ENCODE measurements at places on chromosomes 7 and 10. TPM values are rescaled to one million over a fixed set of nuclear protein-coding genes. Genes with fewer than 3 reads are reported as not detected.

AMZ1 gene
- not detected for total RNA-seq

CLRN3 gene
- 50.5 TPM for total RNA-seq

ABCB1 gene
- 82.7 TPM for total RNA-seq

TMEM270 gene
- total RNA-seq, result not detected

GIMAP8 gene
- 2.2 TPM for total RNA-seq

SPAM1 gene
- not detected for total RNA-seq

NMT2 gene
- 38.9 TPM for total RNA-seq

SAMD9 gene
- 16.0 TPM for total RNA-seq

PRTFDC1 gene
- total RNA-seq, result 6.7 TPM

DGKI gene
- not detected for total RNA-seq

PTF1A gene
- total RNA-seq, result not detected

PARG gene
- total RNA-seq, result 30.8 TPM

C10orf62 gene
- total RNA-seq, result not detected

NEUROD6 gene
- total RNA-seq, result not detected

DNA sequence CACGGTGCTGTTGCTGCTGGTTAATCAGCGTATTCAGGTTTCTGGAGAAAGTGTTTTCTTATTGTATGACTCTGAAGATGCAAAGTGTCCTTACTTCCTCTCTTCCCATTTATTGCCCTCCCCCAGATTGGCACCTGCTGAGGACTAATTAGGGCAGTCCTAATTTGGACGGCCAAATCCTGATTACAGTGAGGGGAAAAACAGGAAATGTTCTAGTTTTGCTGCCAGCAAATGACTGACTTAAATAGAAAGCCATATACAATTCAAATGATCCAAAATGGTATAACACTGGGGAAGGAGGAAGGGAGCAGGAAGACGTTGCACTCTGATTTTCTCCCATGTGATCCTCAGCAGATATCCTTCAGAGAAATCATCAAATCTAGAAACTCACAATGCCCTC is 222.4 kb upstream of the LRGUK start:
- DNase-seq, result no peak

DNA sequence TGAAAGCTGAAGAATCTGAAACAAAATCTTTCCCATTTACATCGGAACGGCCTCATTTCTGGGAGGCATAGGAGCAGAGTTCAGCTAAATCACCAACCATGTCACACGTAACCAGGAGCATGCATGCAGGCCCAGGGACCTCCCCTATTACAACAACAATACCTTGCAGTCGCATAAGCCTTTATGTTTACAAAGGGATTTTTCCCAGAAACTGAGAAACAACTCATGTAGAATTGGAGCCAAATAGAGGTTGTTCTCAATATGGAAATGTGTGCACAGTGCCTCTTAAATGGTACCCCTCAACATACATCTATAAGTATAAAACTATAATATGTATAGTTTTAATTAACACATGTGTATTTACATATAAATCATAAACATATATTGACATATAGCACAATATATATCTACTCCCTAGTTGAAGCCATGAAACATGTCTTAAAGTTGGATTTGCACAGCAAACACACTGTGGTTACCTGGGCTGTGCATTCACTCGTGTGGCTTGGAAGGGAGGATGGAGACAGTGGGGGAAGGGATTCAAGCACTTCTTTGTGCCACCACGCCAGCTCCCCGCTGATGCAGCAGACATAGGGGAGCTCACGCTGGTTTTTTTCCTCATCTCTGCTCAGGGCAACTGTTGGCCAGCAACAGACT is 35.0 kb upstream of the DGKI start:
- DNase-seq, result no peak

DNA sequence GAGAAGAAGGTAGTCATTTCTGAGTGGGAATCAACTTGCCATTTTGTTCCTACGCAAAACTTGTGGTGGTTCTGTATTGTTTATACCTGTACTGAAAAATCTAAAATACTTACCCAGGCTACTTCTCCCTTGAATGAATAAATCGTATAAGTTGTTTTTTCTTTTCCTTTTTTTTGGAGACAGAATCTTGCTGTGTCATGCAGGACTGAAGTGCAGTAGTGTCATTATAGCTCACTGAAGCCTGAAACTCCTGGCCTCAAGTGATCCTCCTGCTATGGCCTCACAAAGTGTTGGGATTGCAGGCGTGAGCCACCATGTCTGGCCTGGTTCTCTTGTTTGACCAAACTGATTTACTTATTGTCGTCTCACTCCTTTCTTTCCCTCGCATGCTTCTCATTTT is 27.9 kb downstream of the LUC7L2 start:
- DNase-seq, result no peak

- no peak for DNase-seq
Measured at GRCh38 chr10:131205556-131205955, 106.0 kb downstream of the TCERG1L start.

GRCh38 chr7:20330239-20330927 is at the start of gene ITGB8:
TSS of gene ITGB8 (plus strand) at chr7:20330900. CDS start at chr7:20331807, 907 bp downstream.
- peak; percentile 83 for DNase-seq

GRCh38 chr7:114917211-114917839 is 4.6 kb upstream of the MDFIC start:
- DNase-seq, result no peak

DNA sequence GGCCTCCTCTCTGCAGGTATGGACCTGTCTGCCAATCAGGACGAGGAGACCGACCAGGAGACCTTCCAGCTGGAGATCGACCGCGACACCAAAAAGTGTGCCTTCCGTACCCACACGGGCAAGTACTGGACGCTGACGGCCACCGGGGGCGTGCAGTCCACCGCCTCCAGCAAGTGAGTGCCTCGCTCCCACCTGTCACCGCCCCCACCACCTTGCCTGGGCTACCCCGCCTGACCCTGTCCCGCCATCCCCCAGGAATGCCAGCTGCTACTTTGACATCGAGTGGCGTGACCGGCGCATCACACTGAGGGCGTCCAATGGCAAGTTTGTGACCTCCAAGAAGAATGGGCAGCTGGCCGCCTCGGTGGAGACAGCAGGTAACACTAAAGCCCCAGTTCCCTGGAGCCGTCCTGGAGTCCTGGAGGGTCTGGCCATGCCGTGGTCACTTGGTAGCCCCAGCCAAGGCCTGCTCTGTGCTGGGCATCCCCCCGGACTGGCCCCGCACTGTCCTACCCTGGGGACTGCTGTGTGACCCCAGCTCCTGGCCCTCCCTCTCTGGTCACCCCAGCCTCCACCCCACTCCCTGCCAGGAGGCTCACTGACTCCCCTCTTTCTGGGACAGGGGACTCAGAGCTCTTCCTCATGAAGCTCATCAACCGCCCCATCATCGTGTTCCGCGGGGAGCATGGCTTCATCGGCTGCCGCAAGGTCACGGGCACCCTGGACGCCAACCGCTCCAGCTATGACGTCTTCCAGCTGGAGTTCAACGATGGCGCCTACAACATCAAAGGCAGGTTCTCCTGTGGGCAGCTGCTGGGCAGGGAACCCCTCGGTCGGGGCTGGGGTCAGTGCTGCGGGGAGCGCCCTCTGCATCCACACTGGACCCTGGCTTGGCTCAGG is 178.0 kb downstream of the RNF216 start:
- no peak for DNase-seq

DNA sequence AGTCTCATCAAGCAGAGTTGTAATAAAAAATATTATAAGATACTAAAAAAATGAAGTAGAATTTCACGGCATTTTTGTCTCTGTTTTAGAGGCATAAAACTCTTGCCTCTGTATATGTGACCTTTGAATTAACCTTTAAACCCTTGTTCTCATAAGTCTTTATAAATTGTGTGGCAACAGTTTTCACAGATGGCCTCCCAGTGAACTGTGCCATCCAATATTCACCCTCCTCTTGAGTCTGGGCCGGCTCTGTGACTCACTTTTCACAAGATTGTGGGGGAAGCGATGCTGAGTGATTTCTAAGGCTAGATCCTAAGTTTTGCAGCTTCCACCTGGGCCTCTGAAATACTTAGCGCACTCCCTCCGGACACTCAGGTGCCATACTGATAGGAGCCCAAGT is 4.6 kb upstream of the USP6NL start:
- no peak for DNase-seq

GRCh38 chr10:120891365-120891764 is 40.2 kb downstream of the WDR11 start:
- no peak for DNase-seq

- DNase-seq, result no peak
Measured at GRCh38 chr10:9302140-9302746, 1247.8 kb downstream of the GATA3 start.

GRCh38 chr7:153397459-153397858 is 637.9 kb downstream of the ACTR3B start:
- no peak for DNase-seq

GRCh38 chr7:30721211-30721610 is 30.7 kb upstream of the INMT start:
- DNase-seq, result no peak

DNA sequence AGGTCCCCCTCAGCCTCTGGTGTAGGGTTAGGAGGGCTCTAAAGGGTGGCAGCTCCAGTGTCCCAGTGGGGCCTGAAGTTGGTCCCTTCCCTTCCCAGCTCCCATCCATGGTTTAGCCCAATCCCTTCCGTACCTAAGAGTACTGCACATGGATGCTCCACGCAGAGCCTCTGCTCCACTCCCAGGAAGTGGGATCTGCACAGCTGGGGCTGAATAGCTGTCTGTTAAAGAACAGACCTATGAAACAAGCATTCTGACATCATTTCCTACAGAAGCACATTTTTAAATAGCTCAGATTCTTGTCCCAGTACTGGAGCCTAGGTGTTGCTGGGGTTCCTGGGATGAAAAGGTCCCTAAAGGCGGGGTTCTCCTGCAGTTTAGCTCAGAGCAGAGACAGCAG is 135.9 kb downstream of the ZMYND11 start:
- DNase-seq, result no peak

- DNase-seq, result no peak
Measured at GRCh38 chr7:8365499-8366110, 67.8 kb upstream of the NXPH1 start.

- no peak for DNase-seq
Measured at GRCh38 chr10:44650691-44651661, 260.2 kb upstream of the TMEM72 start.

GRCh38 chr10:86411281-86411841 is 44.8 kb upstream of the GRID1 start:
- DNase-seq, result no peak

DNA sequence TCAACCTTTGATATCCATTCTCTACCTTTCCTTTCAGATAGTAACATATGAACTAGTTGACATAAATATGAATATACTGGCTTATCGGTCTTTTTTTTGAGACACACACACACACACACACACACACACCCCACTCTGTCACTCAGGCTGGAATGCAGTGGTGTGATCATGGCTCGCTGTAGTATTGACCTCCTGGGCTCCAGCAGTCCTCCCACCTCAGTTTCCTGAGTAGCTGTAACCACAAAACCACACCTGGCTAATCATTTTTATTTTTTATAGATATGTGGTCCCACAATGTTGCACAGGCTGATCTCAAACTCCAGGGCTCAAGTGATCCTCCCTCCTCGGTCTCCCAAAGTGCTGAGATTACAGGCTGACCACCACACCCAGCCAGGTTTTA is 14.2 kb upstream of the NT5C3A start:
- DNase-seq, result no peak

- no peak for DNase-seq
Measured at GRCh38 chr10:1661859-1662437, 75.4 kb downstream of the ADARB2 start.

DNA sequence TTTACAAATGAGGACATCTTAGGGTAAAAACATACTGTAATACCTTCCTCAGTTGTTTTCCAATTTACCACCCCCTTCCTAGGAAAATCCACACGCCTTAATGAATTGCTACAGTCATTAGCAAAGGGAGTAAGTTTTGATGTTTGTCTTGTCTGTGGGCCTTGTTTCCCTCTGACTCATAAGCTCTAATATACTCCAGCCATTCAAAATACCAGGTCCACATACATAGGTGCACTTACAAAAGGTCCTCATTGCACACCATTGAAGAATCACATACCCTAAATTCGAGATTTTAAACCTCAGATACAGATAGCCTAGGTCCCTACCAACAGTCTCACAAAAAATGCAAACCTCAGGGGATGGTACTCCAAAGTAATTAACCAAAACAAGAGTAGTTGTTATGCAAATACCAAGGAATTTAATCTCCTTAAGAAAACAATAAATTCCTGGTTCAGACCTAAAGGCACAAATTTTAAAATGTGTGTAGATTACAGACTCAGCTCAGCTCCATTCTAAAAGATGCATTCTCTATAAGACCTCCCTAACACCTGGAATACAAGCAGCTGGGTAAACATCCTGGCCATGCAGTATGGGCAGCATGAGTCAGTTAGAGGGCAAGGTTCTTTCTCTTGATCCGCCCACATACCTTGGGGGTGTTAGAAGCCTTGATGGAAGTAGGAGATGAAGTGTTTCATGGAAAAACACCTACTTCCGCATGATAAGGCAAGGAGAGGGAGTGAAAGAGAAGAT is 3.0 kb upstream of the LIPK start:
- DNase-seq, result peak; percentile 68

GRCh38 chr10:31483546-31483945 is 164.5 kb downstream of the ZEB1 start:
- DNase-seq, result no peak

- DNase-seq, result peak; percentile 60
Measured at GRCh38 chr10:60236869-60237524, 152.7 kb downstream of the ANK3 start.

DNA sequence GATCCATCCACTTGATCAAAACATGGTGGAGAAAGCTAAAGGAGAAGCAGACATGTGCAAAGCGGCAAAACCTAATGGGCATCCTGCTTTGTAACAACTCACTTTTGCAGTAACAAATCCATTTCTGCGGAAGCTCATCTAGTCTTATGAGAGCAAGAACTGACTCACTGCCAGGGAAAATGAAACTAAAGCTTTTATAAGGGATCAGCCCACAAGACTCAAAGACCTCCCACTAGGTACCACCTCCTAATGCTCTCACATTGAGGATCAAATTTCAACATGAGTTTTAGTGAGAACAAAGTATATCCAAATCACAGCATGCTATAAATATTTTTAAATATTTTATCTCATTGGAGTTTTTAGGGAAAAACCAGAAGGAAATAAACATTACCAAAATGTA is 120.1 kb upstream of the GNAI1 start:
- no peak for DNase-seq

- DNase-seq, result no peak
Measured at GRCh38 chr10:119353421-119353820, 146.1 kb downstream of the GRK5 start.

Data from transverse colon (tissue), 4 donors.